ENCODE measurements at places on chromosomes 5 and 9.

DNA sequence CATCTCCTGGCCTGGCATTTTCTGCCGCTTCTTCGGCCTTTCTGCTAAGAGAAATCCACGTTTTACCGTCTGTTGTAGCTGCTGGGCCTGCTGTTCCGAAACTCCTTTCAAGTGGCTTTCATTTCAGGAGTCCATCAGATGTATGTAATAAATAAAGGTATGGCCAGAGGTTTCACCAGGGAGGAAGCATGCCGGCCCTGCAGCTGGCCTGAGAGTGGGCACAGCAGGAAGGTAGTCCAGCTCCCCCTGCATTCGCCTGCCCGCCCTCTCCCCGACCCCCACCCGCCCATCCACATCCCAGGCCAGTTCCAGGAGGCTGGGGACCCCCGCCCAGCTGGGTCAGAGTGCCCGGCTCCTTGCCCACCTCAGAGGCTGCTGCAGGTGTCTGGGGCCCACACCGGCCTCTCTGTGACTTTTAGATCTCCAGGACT, 46.4 kb upstream of the EXOC3 start:
- no peak for DNase-seq

GRCh38 chr5:134136221-134136631, 21.7 kb downstream of the TCF7 start:
- no peak for DNase-seq

- no peak for DNase-seq
Observed at GRCh38 chr9:110837401-110838005, 168.9 kb downstream of the MUSK start.

- DNase-seq = no peak
Observed at GRCh38 chr5:139670369-139671095, 22.4 kb downstream of the CXXC5 start.

DNA sequence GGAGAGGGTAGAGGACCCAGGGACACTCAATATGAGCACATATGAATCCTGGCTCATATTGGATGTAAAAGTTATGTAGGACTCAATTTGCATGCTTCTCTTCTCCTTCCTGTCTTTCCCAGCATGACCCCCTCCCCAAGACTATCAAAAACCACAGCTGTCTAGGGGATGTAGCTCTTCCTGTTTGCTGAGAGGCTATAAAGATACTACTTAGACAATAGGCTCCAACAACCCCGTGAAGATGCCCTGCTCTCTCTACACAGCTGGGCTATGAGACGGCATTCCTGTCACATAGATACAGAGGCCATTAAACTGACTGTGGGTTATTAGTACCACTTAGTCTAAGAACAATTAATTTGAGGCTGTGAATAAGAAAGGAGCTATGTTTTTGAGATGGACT, 56.5 kb upstream of the PCSK1 start:
- DNase-seq = no peak

DNA sequence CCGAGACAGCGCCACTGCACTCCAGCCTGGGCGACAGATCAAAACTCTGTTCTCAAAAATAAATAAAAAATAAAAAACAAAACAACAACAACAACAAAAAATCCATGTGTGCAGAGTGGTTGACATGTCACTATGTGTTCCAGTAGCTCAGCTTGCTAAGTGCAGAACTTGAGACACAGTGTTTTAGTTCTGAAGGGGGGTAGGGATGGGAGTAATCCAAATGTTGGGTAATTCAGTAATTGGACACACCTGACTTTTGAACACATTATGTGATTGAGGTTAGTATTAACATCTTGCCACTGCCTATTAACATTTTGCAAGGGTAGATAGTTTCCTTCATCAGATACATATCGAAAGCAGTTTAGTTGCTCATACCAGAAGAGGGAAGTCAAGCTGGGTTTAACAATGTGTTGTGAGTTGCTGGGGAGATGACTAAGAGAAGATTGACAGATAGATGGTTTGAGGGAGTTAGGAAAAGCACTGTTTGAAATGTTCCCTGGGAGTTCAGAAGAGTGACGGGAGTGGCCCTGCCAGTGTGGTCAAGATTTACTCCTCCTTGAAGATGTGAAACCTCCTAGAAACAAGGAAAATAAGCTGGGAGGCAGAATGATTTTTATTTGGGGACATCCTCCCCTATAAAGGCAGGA, 928 bp downstream of the HACD4 start:
- DNase-seq = no peak

DNA sequence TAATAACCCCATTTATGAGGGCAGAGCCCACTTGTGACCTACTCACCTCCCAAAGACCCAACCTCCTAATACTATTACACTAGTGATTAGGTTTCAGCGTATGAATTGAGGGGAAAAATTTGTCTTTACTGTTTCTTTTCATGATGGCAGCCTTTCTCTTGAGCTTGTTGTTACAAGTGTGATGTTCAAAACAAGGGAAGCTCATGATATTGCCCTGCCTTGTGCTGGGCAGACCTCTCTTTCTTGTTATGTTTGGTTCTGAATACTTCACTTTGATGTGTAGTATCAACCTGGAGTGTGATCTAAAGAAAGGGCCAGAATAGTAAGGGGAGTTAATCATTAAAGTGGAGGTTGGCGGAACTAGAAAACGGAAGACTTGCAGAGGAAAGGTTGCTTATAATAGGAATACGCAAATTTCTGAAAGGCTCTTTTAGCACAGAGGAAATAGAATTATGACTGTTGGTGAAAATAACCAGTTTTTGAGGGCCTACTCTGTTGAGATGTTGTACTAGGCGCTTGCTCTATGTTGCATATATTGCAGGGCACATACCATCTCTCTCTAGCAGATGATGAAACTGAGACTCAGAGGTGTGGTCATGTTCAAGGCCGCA, 68.2 kb downstream of the MELK start:
- DNase-seq = no peak

GRCh38 chr5:76700571-76700970, 15.4 kb upstream of the F2R start:
- DNase-seq = no peak

DNA sequence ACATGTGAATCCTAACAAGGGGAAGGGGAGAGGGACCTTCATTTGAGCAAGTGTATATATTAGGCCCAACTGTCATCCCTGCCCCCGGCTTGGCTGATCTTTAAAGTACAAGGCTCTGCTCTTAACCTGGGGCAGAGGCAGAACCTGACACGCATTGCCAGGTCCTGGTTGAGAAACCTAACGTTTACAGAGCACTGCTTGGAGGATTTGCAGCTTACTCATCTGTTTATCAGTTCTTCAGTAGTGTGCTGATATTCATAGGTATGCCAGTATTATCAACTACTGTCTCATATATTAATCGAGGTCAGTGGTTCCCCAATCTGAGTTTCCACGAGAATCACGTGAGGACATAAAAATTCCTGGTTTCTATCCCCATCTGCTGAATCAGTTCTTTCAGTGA, 50.4 kb downstream of the ACO1 start:
- no peak for DNase-seq

DNA sequence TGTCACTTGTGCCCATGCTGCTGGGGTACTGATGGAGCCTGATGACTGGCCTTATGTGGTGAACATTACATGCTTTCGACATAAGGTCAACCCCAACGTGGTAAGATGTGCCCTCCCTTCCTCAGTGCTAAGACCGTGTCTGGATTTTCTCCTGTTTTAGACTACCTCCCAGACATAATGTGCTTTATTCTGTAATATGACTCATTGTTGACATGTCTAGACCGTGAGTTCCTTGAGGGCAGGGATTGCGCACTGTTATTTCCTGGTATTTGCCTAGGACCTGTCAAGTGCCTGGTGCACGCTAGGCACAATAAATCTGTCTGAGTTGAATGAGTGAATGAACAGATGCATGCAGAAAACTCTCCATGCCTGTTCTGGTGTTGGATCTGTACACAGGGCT, 346.0 kb downstream of the KDM4C start:
- no peak for DNase-seq

- no peak for DNase-seq
Observed at GRCh38 chr9:128771094-128771721, 519 bp downstream of the ZER1 start.

- DNase-seq = peak; percentile 29
Observed at GRCh38 chr5:163347671-163348070, 89.7 kb upstream of the CCNG1 start.

GRCh38 chr9:16158093-16158492, 605.2 kb downstream of the CCDC171 start:
- no peak for DNase-seq

GRCh38 chr9:36893911-36894310, 140.2 kb downstream of the PAX5 start:
- DNase-seq = no peak
